Spinal cord (tissue), 10 donors: ENCODE measurements at places on chromosomes 1 and 21. TPM values are rescaled to one million over a fixed set of nuclear protein-coding genes. Genes with fewer than 3 reads are reported as not detected.

The FASLG gene
- not detected for polyA plus RNA-seq

The MFSD2A gene
- polyA plus RNA-seq = 42.9 TPM

The TPTE gene
- not detected for polyA plus RNA-seq

The GJA9 gene
- 0.16 TPM for polyA plus RNA-seq

The GJB3 gene
- not detected for polyA plus RNA-seq

The ITLN1 gene
- polyA plus RNA-seq = not detected

The AIRE gene
- polyA plus RNA-seq = 0.63 TPM

The KISS1 gene
- 2.1 TPM for polyA plus RNA-seq

The CR1 gene
- 0.23 TPM for polyA plus RNA-seq

The KRTAP25-1 gene
- not detected for polyA plus RNA-seq

The INAVA gene
- polyA plus RNA-seq = 19.5 TPM

The CACNA1S gene
- polyA plus RNA-seq = 0.16 TPM

The C8A gene
- polyA plus RNA-seq = not detected

The RHBDL2 gene
- polyA plus RNA-seq = 1.2 TPM

The GBP7 gene
- polyA plus RNA-seq = 0.16 TPM

The HTR1D gene
- polyA plus RNA-seq = 6.5 TPM

The ETV3L gene
- 0.17 TPM for polyA plus RNA-seq

The HES4 gene
- polyA plus RNA-seq = 72.3 TPM

The ATP6V1G3 gene
- polyA plus RNA-seq = not detected

The AZIN2 gene
- polyA plus RNA-seq = 31.1 TPM

The UTS2 gene
- polyA plus RNA-seq = 33.9 TPM

The CA6 gene
- not detected for polyA plus RNA-seq

The NOS1AP gene
- 9.9 TPM for polyA plus RNA-seq

The FCMR gene
- polyA plus RNA-seq = 1.9 TPM

The FOXJ3 gene
- polyA plus RNA-seq = 40.4 TPM

The RHOU gene
- 24.3 TPM for polyA plus RNA-seq

The G0S2 gene
- polyA plus RNA-seq = 6.3 TPM

The WDR64 gene
- 0.32 TPM for polyA plus RNA-seq

The ADAMTS1 gene
- polyA plus RNA-seq = 10.8 TPM

The ETV3 gene
- polyA plus RNA-seq = 12.1 TPM

The CACNA1E gene
- 37.0 TPM for polyA plus RNA-seq

The DCDC2B gene
- polyA plus RNA-seq = 0.82 TPM

The CCDC30 gene
- 16.4 TPM for polyA plus RNA-seq

The GPA33 gene
- 0.19 TPM for polyA plus RNA-seq
